ENCODE measurements at places on chromosomes 5 and 9. TPM values are rescaled to one million over a fixed set of nuclear protein-coding genes. Genes with fewer than 3 reads are reported as not detected.

- no peaks in the 10 kb centered on the region for H3K4me1 ChIP-seq
- no peak for DNase-seq
- H3K27me3 ChIP-seq = no peaks in the 10 kb centered on the region
- no peak overlapping the region for H3K27ac ChIP-seq
- no peak overlapping the region for H3K4me3 ChIP-seq
These were observed 829.1 kb downstream of the PTPRD start for GRCh38 chr9:9783711-9784110.

GRCh38 chr9:36728651-36729520 is 156.2 kb downstream of the MELK start:
- no peak for DNase-seq
- H3K4me3 ChIP-seq = no peak overlapping the region
- no peaks in the 10 kb centered on the region for H3K27me3 ChIP-seq
- H3K36me3 ChIP-seq = no peaks in the 10 kb centered on the region
- no peaks in the 10 kb centered on the region for H3K4me1 ChIP-seq

LOX gene
- 3.0 TPM for total RNA-seq

THBS4 gene
- 59.2 TPM for total RNA-seq

DNA sequence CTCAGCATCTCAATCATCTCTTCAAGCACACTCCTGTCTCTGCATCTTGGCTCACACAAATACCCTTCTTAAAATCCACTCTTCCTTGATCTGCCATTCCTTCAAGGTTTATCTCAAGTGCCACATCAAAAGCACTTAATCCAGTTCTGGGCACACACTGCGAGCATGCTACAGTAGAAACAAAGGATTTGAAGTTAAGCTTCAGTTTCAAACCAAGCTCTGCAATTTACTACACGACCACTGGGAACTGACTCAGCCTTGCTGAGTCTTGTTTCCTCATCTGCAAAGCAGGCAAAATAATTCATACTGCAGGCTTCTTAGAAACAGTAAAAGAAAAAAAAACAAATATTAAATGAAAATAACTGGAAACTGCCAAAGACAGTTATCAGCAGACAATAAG is 50.5 kb upstream of the CTNNAL1 start:
- no peak overlapping the region for H3K27ac ChIP-seq
- H3K27me3 ChIP-seq = no peaks in the 10 kb centered on the region
- no peak for DNase-seq
- peaks cover 98% of the 10 kb centered on the region for H3K36me3 ChIP-seq
- no peak overlapping the region for H3K4me3 ChIP-seq

GRCh38 chr9:120286530-120286929 is 293.4 kb downstream of the CDK5RAP2 start:
- H3K36me3 ChIP-seq = no peaks in the 10 kb centered on the region
- H3K27me3 ChIP-seq = no peaks in the 10 kb centered on the region
- DNase-seq = no peak
- H3K4me1 ChIP-seq = no peaks in the 10 kb centered on the region
- H3K27ac ChIP-seq = no peak overlapping the region

GRCh38 chr5:166503506-166503905 is 1787.9 kb upstream of the WWC1 start:
- no peak overlapping the region for H3K4me3 ChIP-seq
- DNase-seq = no peak
- no peaks in the 10 kb centered on the region for H3K27me3 ChIP-seq
- H3K4me1 ChIP-seq = no peaks in the 10 kb centered on the region

MEF2C gene
- 322 TPM for total RNA-seq

GRCh38 chr5:16935231-16936149 is 598 bp downstream of the MYO10 start:
- no peaks in the 10 kb centered on the region for H3K36me3 ChIP-seq
- H3K4me1 ChIP-seq = peaks cover 15% of the 10 kb centered on the region
- peak overlapping the region; percentile 88 for H3K4me3 ChIP-seq

KLHL9 gene
- total RNA-seq = 8.3 TPM

GRCh38 chr9:73141282-73141681 is 10.4 kb upstream of the ANXA1 start:
- no peaks in the 10 kb centered on the region for H3K36me3 ChIP-seq
- H3K4me1 ChIP-seq = peaks cover 17% of the 10 kb centered on the region
- no peaks in the 10 kb centered on the region for H3K27me3 ChIP-seq
- no peak overlapping the region for H3K27ac ChIP-seq
- no peak overlapping the region for H3K4me3 ChIP-seq

DNA sequence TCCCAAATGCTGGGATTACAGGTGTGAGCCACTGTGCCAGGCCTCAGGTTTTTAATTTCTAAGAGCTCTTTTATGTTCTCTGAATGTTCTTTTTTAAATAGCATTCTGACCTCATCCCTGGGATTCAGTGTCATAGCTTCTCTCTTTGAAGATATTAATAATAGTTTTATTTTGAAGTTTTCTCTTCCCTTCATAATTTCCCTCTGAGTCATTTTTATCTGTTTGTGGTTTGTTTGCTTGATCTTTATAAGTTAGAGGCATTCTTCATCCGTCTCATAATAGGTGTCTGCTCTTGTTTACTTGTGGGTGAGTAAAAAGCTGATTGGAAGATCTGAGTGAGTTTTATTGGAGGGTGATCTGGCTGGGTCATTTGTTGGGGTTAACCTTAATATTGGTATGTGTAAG is 12.5 kb upstream of the MAMDC2 start:
- no peaks in the 10 kb centered on the region for H3K27me3 ChIP-seq
- H3K4me3 ChIP-seq = no peak overlapping the region
- no peaks in the 10 kb centered on the region for H3K4me1 ChIP-seq
- no peaks in the 10 kb centered on the region for H3K36me3 ChIP-seq

FBN2 gene
- total RNA-seq = 0.46 TPM

DNA sequence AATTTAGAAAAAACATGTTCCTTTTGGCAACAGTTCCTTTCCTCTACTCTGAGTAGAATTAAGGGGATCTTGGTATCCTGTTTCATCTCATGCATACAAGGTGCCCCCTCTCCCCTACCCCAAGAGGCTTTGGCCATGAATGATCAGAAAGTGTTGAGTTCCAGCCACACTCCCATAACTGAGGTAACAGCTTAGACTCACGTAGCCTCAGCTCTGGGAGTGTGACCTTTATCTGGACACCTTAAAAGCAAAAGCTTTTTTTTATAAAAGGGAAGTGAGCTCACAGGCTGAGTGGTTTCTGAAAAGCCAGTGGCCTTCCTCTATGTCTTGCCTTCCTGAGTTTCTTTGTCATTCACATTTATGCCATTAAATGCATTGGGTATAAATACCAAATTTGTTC is 900 bp upstream of the HAVCR2 start:
- no peak for DNase-seq
- no peak overlapping the region for H3K27ac ChIP-seq
- H3K27me3 ChIP-seq = no peaks in the 10 kb centered on the region
- no peaks in the 10 kb centered on the region for H3K36me3 ChIP-seq
- no peaks in the 10 kb centered on the region for H3K4me1 ChIP-seq

DNA sequence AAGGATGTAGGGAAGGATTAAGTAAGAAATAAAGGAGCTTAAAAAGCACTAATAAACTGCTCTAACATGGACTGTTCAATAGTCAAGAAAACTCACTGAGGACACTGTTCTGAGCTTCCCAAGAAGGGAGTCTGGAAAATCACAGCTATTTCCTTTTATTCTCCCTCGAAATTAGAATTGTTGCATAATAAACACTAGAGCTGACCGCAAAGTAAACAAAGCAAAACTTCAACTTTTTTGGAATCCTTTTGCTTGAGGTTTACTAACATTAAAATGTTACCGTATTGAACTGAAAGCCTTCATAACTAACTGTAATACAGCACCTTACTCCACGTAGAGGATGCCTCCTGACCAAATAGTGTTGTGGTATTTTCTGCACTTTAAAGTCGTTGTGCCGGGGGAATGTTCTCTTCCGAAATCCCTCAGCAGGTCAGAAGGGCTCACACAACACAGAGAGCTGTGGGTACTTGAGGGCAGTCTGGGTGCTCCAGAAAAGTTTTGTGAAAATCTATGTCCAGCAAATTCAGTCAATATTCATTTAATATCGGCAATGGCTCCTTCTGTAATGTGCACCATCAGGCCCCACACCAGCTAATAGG is 59.2 kb downstream of the TTLL11 start:
- no peaks in the 10 kb centered on the region for H3K27me3 ChIP-seq
- peak overlapping the region; percentile 39 for H3K27ac ChIP-seq
- H3K4me1 ChIP-seq = peaks cover 29% of the 10 kb centered on the region

GRCh38 chr5:139958432-139959148 is 84.5 kb downstream of the NRG2 start:
- no peak overlapping the region for H3K27ac ChIP-seq
- H3K4me1 ChIP-seq = peaks cover 18% of the 10 kb centered on the region
- no peaks in the 10 kb centered on the region for H3K27me3 ChIP-seq
- H3K4me3 ChIP-seq = no peak overlapping the region
- no peaks in the 10 kb centered on the region for H3K36me3 ChIP-seq

- H3K4me1 ChIP-seq = no peaks in the 10 kb centered on the region
- H3K27ac ChIP-seq = no peak overlapping the region
- H3K27me3 ChIP-seq = no peaks in the 10 kb centered on the region
- no peak for DNase-seq
These were observed 295.7 kb downstream of the EDIL3 start for GRCh38 chr5:84088996-84089395.

- no peaks in the 10 kb centered on the region for H3K27me3 ChIP-seq
- no peaks in the 10 kb centered on the region for H3K36me3 ChIP-seq
- no peaks in the 10 kb centered on the region for H3K4me1 ChIP-seq
- H3K4me3 ChIP-seq = no peak overlapping the region
- peak; percentile 20 for DNase-seq
These were observed 33.3 kb upstream of the SLCO6A1 start for GRCh38 chr5:102532123-102532522.

- no peak for DNase-seq
- no peaks in the 10 kb centered on the region for H3K4me1 ChIP-seq
- no peaks in the 10 kb centered on the region for H3K36me3 ChIP-seq
- H3K27ac ChIP-seq = no peak overlapping the region
- H3K27me3 ChIP-seq = no peaks in the 10 kb centered on the region
These were observed 43.8 kb downstream of the ACTL7B start for GRCh38 chr9:108811944-108812343.

SOWAHA gene
- not detected for total RNA-seq

DNA sequence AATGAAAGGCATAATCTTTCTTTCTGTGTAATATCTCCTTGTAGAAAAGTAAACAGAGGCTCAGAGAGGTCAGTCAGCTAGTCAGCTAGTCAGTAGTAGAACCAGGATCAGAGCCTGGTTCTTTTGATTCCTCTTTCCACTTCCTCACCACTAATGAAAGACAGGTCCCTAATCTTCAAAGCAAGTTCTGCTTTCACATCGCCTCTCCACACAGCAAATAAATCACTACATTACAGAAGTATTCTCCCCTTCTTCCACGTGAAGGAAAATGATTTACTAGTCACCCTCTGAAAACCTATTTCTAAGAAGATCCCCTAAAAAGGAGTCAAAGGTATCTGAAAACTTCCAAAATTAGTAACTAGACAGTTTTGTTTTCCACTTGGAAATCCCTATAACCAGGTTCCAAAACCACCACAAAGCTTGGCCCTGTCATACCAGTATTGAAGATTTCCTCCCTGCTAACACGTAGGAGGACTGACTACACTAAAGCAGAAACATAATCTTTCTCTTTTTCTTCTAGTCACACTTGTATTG is 140.5 kb upstream of the TARS1 start:
- DNase-seq = no peak
- H3K27ac ChIP-seq = peak overlapping the region; percentile 10
- H3K4me3 ChIP-seq = no peak overlapping the region
- H3K4me1 ChIP-seq = peaks cover 13% of the 10 kb centered on the region
- H3K27me3 ChIP-seq = no peaks in the 10 kb centered on the region

- no peak for DNase-seq
- H3K4me3 ChIP-seq = no peak overlapping the region
- no peaks in the 10 kb centered on the region for H3K36me3 ChIP-seq
- no peaks in the 10 kb centered on the region for H3K4me1 ChIP-seq
- no peak overlapping the region for H3K27ac ChIP-seq
These were observed 146.1 kb downstream of the PBX3 start for GRCh38 chr9:125893277-125893676.

FOXD4L6 gene
- total RNA-seq = not detected

DNA sequence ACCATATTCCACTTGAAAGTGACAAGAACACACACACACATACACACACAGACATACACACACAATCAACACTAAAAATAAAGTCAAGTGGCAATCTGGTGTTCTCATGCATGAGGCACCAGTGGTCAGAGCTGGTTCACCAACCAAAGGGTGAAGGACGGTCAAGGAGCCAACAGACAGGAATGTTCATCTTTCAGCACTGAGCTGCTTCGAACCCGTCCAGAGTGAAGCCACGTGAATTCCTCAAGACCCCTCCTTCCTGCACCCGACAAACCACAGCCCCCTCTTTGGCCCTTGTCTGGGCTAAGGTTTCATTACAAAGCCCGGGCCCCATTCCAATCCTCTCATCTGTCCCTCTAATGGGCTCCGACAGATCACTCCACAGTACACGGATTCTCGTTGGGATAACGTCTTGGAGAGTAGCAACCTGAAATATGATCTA is 84.5 kb upstream of the SMIM23 start:
- no peaks in the 10 kb centered on the region for H3K27me3 ChIP-seq
- H3K4me3 ChIP-seq = no peak overlapping the region
- DNase-seq = no peak
- H3K27ac ChIP-seq = no peak overlapping the region
- no peaks in the 10 kb centered on the region for H3K36me3 ChIP-seq

GRCh38 chr9:89923961-89924504 is 319.2 kb downstream of the GADD45G start:
- no peaks in the 10 kb centered on the region for H3K36me3 ChIP-seq
- no peaks in the 10 kb centered on the region for H3K27me3 ChIP-seq
- peaks cover 4% of the 10 kb centered on the region for H3K4me1 ChIP-seq

- no peak overlapping the region for H3K4me3 ChIP-seq
- no peak overlapping the region for H3K27ac ChIP-seq
- no peaks in the 10 kb centered on the region for H3K27me3 ChIP-seq
- DNase-seq = no peak
- peaks cover 14% of the 10 kb centered on the region for H3K4me1 ChIP-seq
These were observed 679 bp downstream of the SLC6A7 start for GRCh38 chr5:150190503-150190979.

GRCh38 chr5:145668714-145669113 is 166.4 kb downstream of the PRELID2 start:
- H3K36me3 ChIP-seq = no peaks in the 10 kb centered on the region
- peaks cover 26% of the 10 kb centered on the region for H3K4me1 ChIP-seq
- no peak overlapping the region for H3K27ac ChIP-seq
- no peak overlapping the region for H3K4me3 ChIP-seq
- no peak for DNase-seq

DNA sequence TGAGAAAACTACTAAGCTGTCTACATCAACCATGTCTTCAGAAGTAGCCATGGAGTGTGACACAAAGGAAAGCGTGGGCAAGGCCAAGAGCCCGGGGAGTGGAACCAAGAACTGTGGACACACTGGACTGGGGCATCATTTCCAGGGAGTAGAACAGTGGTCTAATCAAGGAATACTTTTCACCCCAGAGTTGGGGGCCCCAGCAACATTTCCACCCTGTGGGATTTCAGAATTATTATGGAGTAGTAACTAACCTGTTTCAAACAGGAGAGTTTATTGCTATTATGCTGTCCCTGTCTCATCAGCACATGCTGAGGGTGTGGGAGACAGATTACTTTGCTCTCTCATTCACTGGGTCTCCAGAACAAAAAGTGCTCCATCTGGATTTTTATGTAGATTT is 58.0 kb upstream of the FSTL4 start:
- DNase-seq = no peak
- no peak overlapping the region for H3K4me3 ChIP-seq
- no peaks in the 10 kb centered on the region for H3K36me3 ChIP-seq
- no peak overlapping the region for H3K27ac ChIP-seq
- no peaks in the 10 kb centered on the region for H3K27me3 ChIP-seq
- no peaks in the 10 kb centered on the region for H3K4me1 ChIP-seq

- DNase-seq = no peak
- H3K4me3 ChIP-seq = no peak overlapping the region
- H3K4me1 ChIP-seq = no peaks in the 10 kb centered on the region
- H3K27ac ChIP-seq = no peak overlapping the region
- no peaks in the 10 kb centered on the region for H3K36me3 ChIP-seq
These were observed 10.3 kb upstream of the STX17 start for GRCh38 chr9:99896119-99896518.
